Esophagus squamous epithelium (tissue), 5 donors: ENCODE measurements at places on chromosomes 2 and 18.
A peak's percentile ranks its signal among the peaks of the same experiment; 100 is the strongest.

GRCh38 chr2:205012961-205013360, 467.7 kb downstream of the PARD3B start:
- no peak for DNase-seq

DNA sequence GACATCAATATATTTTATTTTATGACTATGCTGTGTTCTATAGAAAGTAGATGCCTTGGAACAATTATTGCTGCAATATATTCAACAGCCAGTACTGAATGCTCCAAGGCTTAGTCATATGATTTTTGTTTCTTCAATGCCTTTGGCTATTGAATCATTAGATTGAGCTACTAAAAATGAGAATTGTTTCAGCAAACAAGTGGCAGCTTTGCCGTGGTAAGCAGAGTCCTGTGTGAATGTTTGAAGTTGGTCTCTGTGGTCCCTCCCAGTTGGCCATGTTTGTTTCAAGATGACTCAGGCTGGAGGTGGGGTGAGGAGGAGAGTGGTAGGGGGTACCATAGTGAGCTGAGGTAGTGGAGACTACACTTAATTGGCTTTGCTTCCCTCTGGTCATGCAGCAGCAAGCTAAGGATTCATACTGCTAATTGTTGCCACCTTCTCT, 198.6 kb upstream of the EPAS1 start:
- DNase-seq = no peak

DNA sequence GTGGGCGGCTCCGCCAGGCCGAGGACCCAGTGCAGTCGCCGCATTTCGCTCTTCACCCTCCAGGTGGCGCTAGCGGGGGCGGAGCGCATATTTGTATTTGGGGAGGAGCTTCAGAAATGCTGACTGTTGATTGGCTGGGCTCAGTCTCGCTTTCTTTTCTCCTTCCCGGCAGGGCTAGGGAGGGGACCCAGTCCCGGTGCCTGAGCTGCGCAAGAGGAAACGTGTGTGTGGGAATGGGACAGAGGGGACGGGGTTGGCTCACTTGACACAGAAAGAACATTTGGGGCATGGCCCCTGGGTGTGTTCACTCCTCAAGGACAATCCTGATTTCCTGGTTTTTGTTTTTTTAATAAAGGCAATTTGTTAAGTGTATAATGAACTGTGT, 20.3 kb upstream of the DNMT3A start:
- DNase-seq = peak; percentile 63

DNA sequence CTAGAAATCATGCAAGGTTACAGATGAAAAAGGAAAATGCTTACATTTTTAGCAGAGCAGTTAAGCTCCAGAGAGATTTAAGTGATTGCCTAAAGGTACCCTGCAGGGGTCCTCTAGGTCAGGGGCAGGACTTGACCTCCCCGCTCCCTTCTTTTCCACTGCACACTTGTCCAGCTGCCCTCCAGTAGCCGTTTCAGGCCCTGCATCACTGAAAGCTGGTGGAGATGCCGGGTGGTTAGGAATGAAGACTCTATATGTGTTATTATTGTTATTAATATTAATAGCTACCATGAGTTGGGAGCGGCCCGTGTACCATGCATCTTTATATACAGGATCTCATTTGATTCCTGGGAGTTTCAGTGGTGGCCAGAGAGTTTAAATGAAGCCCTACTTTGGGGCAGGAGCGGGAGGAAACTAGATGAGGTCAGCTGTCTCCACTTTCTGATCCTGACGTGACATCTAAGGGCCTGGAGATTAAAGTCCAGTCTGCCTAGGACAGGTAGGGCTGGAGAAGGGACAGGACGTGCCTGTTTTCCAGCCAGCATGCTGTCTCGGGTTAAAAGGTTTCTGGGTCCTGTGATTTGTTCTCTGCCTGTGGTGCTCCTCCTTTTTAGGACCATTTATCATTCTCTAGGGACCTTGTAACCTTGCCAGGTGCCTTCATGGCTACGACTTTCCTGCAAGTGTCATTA, 2.1 kb downstream of the TMEM37 start:
- no peak for DNase-seq

DNA sequence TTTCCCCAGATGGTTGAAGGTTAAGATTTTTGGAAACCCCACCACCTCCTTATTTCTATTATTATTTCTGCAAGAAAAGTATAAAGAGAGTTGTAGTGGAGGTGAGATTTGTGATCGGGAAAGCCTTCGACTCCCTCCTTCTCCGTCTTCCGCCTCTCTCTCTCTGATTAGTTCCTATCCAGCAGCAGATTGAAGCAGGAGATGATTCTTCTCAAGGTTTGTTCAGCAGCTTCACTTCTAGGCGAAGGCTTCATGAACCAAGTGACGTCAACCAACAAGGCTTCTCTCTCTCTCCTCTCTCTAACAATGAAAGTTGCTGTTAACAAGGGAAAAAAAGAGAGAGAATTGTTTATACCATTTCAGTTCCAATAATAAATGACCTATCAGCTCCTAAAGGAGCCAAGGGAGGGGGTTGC, at the start of gene BAZ2B:
BAZ2B (minus strand) TSS at position 263 of the 416 bp plus-strand sequence. CDS start 137,829 bp downstream, outside the sequence.
- no peak for DNase-seq

DNA sequence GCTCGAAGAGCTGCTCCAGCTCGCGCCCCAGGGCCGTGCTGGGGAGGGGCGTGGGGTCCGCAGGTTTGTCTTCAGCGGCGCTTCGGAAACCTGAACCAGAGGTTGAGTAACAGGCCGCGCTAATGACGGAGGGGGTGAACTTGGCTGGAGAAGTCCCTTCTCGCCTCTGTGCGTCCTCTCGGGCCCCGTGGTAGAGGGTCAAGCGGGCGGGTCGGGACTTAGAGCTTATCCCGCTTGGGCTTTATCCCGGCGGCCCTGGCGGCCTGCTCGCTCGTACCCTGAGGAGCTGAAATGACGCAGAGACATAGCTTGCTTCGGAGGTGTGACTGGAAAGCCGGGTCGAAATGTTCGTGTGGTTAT, 479 bp downstream of the RNMT start:
- peak; percentile 31 for DNase-seq

- no peak for DNase-seq
Observed at GRCh38 chr2:107592280-107592624, 234.4 kb upstream of the RGPD4 start.

- no peak for DNase-seq
Observed at GRCh38 chr2:16332681-16333557, 332.7 kb downstream of the CYRIA start.

DNA sequence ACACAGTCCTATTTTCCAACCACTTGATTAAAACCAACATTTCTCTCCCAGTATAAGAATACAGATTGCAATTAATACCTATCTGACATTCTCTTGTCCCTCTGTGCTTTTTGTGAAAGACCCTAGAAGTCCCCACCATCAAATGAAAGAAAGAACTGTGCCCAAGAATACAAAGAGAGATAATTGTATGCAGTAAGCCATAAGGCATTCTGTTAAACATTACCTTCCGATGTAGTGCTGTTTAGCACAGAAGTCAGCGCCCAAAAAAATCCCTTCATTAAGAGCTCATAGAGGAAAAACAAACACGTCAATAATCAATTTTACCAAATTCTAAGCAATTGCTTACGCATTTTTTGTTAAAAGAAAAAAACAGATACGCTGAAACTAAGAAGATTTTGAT, 41.1 kb downstream of the ZNF516 start:
- DNase-seq = no peak

- no peak for DNase-seq
Observed at GRCh38 chr2:79776461-79776860, 263.6 kb downstream of the CTNNA2 start.

DNA sequence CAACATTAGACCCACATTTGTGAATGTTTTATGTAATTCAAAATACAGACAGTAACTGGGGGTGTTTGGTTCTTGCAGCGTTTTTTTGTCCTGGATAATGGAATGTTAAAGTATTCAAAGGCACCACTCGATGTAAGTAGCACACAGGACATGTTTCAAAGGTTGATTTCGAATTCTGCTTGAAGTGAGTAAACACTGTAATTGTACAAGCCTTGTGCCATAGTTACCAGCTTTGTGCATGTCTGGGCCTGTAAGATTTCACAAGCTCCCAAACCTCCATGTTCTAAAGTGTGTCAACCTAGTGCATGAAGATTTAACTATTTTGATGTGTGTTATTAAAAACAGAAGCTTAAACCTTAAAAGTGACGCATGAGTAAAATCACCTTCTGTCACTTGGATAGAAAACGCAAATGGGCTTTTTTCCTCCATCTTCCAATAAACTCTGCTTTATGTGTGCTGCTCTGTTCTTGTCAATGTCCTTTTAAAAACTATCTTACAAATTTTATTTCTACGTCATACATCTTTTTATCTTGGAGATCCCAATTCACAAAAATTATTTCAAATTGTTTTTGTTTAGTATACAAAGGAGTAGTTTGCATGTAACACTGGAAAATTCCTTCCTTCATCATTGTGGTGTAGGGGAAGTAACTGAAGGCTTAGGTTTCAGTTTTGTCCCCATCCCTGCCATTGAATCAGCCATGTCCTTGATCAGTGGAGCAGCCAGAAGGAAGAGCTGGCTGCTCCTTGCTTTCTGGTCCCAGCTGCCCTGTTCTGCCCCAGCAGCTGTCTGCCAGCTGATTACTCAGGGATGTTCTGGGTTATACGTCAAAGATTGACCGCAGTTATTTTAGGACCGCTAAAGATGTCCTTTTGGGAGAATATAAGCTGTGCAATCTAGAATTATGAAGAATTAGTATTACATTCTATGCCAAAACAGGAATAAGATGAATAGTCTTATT, 119.2 kb downstream of the PRKRA start:
- DNase-seq = no peak

DNA sequence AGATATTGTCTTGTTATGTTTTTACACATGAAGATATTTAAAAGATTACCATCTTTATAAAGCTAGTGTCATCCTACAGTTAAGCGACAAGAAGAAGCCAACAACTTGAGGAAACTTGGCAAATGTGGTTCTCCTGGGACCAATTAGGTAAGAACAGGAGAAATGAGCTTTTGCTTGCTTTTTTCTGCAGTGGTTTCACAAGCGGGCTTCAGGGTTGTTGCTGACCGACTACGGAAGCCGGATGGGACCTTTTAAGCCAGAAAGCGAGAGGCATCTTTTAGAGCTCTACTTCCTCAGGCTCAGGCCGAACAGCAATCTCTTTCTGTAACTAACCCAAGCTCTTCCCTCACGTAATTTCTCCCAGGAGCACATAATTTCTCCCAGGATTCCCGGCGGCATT, 256.5 kb downstream of the CNTNAP5 start:
- no peak for DNase-seq

GRCh38 chr18:60873708-60874107, 459.5 kb upstream of the CDH20 start:
- no peak for DNase-seq

GRCh38 chr2:126381091-126381490, 274.9 kb upstream of the GYPC start:
- DNase-seq = no peak

GRCh38 chr2:65317841-65318240, 90.2 kb downstream of the ACTR2 start:
- no peak for DNase-seq

DNA sequence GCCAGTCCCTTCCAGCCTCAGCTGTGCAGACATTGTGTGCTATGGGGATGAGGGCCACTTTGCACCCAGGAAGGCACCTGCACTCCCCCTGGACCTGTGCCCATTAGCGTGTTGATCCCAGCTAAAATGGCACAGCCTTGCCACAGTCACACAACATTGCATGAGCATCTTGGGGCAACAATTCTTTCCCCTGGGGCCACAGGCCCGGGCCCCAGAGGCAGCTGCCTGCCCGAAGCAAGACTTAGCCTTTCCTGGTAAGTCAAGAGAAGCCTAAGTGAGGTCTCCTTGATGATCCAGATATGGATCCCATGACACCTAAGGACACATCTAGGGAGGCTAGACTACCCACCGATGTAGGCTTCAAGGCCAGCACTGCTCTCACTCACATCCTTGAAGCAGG, 202.1 kb downstream of the BCL11A start:
- no peak for DNase-seq

- DNase-seq = no peak
Observed at GRCh38 chr2:103327966-103328365, 566.1 kb downstream of the TMEM182 start.

DNA sequence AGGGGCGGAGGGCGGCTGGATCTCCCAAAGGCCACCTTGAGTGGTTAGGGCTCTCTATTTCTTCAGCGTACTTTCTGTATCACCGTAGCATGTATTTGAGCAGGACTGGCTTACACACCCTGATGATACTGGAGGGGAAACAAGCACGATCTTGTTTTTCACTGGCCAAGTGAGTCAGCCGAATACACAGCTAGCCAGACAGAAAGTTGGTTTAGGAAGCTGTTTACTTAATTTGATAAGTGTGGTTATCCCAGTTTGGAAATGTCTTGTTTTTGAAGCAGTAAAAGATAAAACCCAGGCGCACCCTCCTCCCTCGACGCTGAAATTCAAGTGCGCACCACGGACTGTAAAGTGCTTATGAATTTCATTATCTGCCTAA, 582 bp downstream of the RIOK3 start:
- no peak for DNase-seq

DNA sequence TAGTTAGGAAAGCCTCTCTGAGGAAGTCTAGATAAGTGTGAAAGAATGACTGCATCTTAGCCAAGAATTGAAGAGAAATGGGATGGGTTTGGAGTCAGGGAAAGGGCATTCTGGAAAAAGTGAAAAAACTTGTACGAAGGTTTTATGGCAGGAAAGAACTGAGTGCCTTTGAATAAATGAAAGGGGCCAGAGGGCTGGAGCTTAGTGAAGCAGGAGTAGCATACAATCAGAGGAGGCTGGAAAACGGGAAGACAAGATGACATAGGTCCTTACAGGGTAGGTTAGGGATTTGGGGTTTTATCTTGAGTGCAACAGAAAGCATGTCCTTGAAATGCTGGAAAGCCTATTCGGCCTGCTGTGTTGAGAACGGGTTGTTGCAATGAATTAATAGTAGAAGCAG, 152.6 kb upstream of the RND3 start:
- DNase-seq = no peak

DNA sequence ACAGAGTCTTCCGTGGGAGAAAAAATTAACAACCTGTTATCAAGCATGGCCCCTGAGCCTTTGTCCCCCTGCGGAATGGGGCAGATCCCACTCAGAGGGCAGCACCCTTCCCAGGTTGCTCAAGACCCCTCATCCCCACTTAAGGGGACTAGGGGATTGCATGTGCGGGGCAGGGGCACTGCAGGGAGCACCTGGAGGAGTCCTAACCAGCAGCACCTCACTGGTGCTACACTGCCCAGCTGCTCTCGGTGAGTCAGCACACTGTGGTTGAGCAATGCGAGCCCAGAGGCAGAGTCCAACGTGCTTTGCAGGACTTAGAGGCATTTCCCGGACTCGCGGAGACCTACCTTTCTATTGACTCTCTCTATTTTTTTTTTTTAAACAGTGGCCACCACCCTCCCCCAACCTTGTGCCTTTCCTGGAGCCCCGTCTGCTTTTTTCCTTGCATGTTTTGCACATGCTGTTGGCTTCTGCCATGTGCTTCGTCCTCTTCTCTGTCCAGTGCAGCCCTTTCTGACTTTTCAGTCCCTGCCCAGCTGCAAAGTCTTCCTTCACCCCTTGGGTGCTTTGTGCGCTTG, 74.0 kb downstream of the IL1R2 start:
- no peak for DNase-seq

GRCh38 chr2:102337481-102338386, 17.9 kb upstream of the IL18R1 start:
- DNase-seq = no peak

DNA sequence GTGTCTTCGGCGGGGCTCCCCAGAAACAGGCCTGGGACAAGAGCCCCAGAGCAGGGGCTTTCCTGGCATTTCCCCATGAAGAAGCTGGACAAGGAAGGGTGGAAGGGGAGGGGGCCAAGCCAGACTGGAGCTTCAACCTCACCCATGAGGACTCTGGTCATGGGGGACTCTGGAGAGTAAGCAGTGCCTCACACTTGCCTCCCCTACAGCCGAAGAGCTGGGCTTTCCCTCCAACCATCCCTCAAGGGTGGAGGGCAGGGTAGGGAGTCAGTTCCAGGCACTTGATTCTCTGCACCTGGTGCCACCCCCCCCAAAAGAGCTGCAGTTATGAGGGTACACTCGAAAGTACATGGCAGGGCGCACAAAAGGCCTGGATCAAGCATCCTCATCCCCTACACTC, 246.6 kb downstream of the TFCP2L1 start:
- no peak for DNase-seq
